ENCODE measurements at places on chromosomes 16 and 17. TPM values are rescaled to one million over a fixed set of nuclear protein-coding genes. Genes with fewer than 3 reads are reported as not detected.

Gene TNFSF12
- 14.5 TPM for total RNA-seq

Gene SOST
- total RNA-seq, result 0.09 TPM

Gene AURKB
- 31.8 TPM for total RNA-seq

Gene OR4D1
- total RNA-seq, result not detected

Gene ABCA10
- 7.5 TPM for total RNA-seq

Gene ITGA2B
- total RNA-seq, result not detected

Gene TRAF7
- 91.0 TPM for total RNA-seq

Gene ELMO3
- 0.33 TPM for total RNA-seq

Gene RDM1
- total RNA-seq, result not detected

Gene CLTC
- total RNA-seq, result 798 TPM

Gene NOTUM
- 0.09 TPM for total RNA-seq

Gene MT1A
- total RNA-seq, result not detected

Gene P4HB
- total RNA-seq, result 763 TPM

Gene CCL16
- not detected for total RNA-seq
